ENCODE measurements at places on chromosomes 7 and 10.

DNA sequence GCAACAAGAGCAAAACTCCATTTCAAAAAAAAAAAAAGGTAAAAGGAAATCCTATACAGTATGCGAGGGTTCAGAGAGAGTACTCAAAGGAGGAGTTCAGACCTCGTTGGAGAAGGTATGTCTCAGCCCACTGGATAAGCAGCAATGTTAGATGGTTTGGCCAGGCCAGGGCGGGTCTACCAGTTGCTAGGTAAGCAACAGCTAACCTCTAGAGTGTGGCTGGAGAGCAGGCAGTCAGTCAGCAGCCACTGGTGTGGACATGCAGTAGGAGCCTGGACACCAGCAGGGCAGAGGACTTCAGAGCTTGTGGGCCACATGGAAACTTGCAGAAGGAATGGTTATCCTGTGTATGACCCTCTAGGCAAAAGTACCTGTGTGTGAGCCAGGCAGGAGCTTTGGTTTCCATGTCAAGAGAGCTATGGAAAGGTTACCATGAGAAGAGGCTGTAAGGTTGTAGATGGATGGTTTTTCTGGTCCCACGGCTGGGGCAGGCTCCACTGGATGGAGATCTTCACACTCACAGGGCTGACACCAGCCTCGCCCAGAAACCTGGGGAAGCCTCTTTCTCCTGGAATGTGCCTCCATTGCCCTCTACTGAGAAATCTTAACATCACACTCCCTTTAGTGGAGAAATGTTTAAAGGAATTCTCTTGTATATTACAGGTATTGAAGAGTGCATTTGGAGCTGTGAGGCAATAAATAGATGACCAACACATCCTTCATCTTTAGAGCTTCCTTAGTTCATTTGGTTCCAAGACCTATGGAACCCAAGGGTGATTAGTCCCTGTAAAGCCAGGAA, 63.6 kb downstream of the CCDC186 start:
- DNase-seq: peak; percentile 4

GRCh38 chr10:33215154-33215553, 119.3 kb downstream of the NRP1 start:
- no peak for DNase-seq

DNA sequence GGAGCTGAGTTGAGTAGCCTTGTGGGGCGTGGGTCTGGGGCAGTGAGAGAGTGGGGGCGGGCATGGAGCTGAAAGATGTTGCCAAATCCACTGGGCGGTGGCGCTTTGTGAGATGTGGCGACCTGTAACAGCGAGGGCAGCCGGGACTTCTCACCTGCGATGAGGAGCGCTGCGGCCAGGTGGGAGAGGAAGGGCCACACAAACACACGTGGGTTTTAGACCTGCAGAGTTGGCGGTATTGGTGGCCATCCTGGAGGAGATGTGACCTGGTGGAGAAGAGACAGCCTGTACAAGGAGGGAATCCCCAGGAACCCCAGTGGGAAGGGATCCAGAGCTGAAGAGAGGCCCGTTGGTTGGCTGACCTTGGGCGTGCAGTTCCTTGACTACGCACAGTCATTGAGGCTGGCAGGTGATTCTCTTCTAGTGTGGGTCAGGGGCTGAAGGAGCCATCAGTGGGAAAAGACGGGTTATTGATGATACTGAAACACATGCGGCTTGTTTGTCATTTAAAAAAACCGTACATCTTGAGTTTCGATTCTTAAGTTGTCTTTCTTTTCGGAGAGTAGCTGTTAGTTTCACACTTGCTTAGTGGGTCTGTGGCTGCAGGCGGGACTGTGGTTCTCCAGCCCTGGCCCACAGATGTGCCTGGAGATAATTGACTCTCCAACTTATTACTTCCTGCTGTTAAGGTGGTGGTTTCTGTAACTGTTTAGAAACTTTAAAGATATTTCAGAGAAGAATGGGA, 2.4 kb downstream of the CHST12 start:
- DNase-seq: peak; percentile 78

DNA sequence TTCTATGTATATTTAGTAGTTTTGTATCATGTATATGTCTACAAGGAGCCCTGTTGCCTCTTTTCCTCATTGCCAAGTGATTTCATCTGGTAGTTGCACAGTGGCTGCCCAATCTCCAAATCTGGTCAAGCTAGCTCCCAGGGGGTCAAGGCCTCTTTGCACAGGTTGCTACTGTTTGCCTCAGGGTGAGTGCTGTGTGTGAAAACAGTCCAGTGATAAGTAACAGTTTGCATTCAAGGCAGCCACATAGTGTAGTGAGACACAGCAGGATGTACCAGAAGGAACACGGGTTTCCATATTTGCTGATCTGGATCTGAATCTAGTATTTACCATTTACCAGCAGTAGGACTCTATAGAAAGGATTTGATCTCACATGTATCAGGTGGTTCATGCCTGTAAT, 13.3 kb upstream of the EPC1 start:
- no peak for DNase-seq

DNA sequence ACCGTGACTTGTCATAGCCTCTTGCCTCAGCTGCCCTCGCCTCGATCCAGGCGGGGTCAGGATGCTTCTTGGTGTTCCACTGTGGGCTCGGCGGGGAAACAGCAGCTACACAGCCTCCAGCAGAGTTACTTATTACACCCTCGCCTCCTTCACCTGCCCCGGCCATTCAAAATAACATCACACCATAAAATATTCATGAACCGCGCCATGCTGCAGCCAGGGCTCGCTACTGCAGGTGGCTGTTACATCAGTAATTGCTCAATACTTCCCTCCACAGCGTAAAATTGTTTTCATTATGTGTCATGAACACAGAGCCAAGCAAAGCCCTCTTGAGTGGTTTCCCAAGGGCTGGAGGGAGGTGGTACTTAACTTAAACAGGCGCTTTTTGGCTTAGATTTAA, 241.5 kb upstream of the SP8 start:
- DNase-seq: no peak

- DNase-seq: no peak
Measured at GRCh38 chr7:964401-965231, 10.1 kb upstream of the ADAP1 start.

DNA sequence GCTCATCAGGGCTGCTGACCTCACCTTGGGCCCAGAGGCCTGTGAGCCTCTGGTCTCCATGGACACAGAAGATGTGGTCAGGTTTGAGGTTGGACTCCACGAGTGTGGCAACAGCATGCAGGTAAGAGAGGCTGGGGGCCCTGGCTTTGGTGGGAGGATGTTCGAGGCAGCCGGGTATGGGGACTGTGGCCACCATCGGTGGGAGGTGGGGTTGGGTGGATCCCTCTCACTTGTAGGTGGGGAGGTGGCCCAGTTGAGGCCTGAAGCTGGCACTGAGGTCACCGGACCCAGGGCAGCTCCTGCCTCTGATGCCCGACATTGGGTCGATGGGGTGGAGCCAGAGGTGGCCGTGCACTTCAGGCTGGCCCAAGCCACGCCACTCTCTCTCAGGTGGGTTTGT, 406 bp downstream of the ZP3 start:
- no peak for DNase-seq

GRCh38 chr7:137970253-137970975, 31.5 kb downstream of the CREB3L2 start:
- DNase-seq: no peak

- no peak for DNase-seq
Measured at GRCh38 chr7:120714945-120715344, 143.0 kb downstream of the TSPAN12 start.
